ENCODE measurements at places on chromosomes 1 and 21. TPM values are rescaled to one million over a fixed set of nuclear protein-coding genes. Genes with fewer than 3 reads are reported as not detected.

Gene UBE2U
- not detected for total RNA-seq

Gene TMEM51
- total RNA-seq, result 14.8 TPM

Gene LCE1B
- total RNA-seq, result not detected

- DNase-seq, result no peak
- H3K4me3 ChIP-seq, result no peak within 1 kb of the TSS
- no peaks in the 10 kb centered on the region for H3K36me3 ChIP-seq
- peak within 1 kb of the TSS; percentile 57 for H3K27ac ChIP-seq
Observed at GRCh38 chr1:162861101-162861500, at the start of gene CCDC190. Gene CCDC190 (minus strand): TSS chr1:162861175. CDS start chr1:162859646, 1,529 bp downstream.

DNA sequence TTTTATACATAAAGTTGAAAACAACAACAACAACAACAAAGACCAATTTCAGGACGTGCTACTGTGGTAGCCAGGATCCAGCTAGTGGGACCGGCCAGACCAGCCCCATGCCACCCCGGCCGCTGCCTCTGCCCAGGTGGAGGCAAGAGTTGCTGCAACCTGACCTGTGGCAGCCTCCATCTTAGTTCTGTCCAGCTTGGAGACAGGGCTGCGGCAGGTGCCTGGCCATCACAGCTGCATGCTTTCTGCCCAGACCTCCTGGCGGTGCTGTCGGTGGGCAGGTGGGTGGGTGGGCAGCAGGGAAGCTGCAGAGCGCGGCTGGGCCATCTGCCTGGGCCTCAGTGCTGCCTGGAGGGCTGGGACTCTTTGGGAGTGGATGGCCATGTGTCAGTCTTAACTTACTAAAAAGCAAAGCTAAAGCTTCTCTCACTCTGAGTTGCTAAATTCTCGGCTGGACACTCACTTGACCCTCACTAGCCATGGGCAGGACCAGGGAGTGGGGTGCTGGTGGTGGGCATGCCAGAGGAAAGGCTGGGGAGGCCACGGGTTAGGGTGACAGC is 38.6 kb downstream of the KIAA1614 start:
- H3K36me3 ChIP-seq, result peaks cover 14% of the 10 kb centered on the region
- H3K27me3 ChIP-seq, result no peaks in the 10 kb centered on the region
- peak overlapping the region; percentile 69 for H3K27ac ChIP-seq

DNA sequence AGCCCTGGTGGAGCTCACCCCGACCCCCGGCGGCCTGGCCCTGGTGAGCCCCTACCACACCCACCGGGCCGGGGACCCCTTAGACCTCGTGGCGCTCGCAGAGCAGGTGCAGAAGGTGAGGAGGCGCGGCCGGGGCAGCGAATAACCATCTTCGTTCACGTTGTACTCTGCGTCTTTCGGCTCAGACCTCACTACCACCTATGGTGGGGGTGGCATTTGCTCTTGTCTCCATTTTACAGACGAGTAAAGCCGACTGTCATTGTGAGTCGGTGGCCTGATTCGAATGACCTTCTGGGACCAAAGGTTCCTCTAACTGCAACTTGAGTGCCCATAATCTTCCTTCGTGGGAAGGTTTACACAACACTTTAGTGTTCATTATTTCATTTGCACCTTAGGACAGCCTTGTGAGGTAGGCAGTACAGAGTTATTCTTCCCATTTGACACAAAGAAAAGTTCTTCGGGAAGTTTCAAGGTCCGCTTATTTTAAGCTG is 506 bp downstream of the C1orf50 start:
- DNase-seq, result no peak
- H3K27me3 ChIP-seq, result no peaks in the 10 kb centered on the region
- H3K4me1 ChIP-seq, result peaks cover 9% of the 10 kb centered on the region
- H3K36me3 ChIP-seq, result peaks cover 11% of the 10 kb centered on the region
- H3K4me3 ChIP-seq, result no peak overlapping the region

GRCh38 chr1:188941986-188942385 is 1535.7 kb downstream of the BRINP3 start:
- no peak overlapping the region for H3K27ac ChIP-seq
- H3K27me3 ChIP-seq, result no peaks in the 10 kb centered on the region
- no peak for DNase-seq
- H3K4me3 ChIP-seq, result no peak overlapping the region
- no peaks in the 10 kb centered on the region for H3K36me3 ChIP-seq
